CD8-positive, alpha-beta memory T cell (primary cell): ENCODE measurements at places on chromosomes 16 and 17.
A peak's percentile ranks its signal among the peaks of the same experiment; 100 is the strongest.

- no peak for DNase-seq
Observed at GRCh38 chr16:27083861-27084261, 17.1 kb downstream of the C16orf82 start.

- DNase-seq, result no peak
Observed at GRCh38 chr17:14331225-14331981, 30.5 kb downstream of the HS3ST3B1 start.

GRCh38 chr17:73594598-73594997, 49.6 kb downstream of the SDK2 start:
- no peak for DNase-seq

DNA sequence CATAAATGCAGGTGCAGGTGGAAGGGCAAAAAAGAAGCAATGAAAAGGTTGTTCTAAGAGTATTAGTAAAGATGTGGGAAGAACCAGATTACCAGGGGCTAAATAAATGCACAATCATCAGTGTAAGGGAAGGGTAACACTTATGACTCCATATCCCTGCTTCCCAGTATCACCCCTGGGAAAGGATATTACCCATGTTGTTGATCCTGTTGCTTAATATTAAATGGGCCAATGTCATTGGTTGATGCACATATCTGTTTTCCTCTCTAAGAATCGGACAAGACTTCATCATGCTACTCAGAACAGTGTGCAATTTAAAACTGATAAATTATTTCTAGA, 34.7 kb upstream of the ABCA6 start:
- DNase-seq, result no peak

DNA sequence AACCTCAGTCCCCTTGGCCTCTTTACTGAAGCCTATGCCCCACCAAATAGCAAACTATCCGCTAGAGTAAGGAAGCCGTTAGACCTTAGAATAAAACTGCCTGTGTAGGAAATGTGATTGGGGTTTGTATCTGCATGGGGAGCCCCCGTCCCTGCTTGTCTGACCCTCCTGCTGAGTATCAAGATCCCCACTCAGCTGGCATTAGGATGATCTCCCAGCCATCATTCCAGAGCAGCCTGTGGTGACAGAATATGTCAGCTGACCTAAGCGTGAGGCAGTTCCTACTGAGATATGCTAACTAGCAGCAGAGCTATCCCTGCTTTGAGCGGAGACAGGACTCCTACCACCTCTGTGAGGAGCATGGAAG, 645 bp upstream of the GFOD2 start:
- DNase-seq, result no peak

GRCh38 chr16:1606774-1607173, 5.1 kb downstream of the IFT140 start:
- DNase-seq, result no peak

- no peak for DNase-seq
Observed at GRCh38 chr16:81774348-81774747, 4.7 kb upstream of the PLCG2 start.

- no peak for DNase-seq
Observed at GRCh38 chr17:13592427-13592826, 9.3 kb downstream of the HS3ST3A1 start.

DNA sequence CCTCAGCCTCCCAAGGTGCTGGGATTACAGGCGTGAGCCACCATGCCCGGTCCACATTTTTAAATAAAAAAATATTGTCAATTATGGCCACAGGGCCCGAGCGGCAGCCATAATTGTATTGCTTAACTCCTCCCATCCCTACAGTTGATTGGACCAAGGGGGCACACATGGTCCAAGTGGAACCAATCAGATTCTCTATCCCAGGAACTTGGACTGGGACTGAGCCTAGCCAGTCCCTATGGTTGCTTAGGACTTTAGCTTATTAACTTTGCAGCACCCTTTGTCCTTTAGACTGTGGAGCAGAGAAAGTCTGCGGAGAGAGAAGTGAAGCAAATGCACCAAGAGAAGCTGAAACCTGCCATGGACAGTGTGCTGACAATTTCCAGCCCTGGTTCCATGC, 5.5 kb upstream of the RDM1 start:
- DNase-seq, result no peak

DNA sequence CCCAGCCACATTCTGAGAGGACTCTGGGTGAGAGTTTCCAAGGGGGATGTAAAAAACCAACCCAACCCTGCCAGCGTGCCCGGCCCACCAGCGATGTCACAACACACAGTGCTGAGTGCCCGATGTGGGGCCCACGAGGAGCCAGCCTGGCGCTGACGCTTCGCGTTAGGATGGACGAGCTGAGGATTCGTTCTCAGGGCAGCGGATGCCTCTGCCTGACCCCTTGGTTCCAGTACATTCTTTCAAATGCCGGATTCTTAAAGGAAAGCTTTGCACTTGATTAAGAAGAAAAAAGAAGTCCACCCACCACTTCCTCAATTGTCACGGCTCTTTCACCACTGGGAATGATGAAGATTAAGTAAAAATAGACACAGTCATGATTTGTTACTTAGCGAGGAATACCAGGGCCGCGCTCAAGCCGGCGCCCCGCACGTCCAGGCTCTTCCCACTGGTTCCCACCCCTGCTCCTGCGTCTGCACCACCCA, 79.4 kb downstream of the IRF8 start:
- no peak for DNase-seq

- no peak for DNase-seq
Observed at GRCh38 chr16:12094537-12095265, 118.2 kb downstream of the SNX29 start.

GRCh38 chr16:14667347-14668266, 26.5 kb downstream of the PLA2G10 start:
- no peak for DNase-seq

DNA sequence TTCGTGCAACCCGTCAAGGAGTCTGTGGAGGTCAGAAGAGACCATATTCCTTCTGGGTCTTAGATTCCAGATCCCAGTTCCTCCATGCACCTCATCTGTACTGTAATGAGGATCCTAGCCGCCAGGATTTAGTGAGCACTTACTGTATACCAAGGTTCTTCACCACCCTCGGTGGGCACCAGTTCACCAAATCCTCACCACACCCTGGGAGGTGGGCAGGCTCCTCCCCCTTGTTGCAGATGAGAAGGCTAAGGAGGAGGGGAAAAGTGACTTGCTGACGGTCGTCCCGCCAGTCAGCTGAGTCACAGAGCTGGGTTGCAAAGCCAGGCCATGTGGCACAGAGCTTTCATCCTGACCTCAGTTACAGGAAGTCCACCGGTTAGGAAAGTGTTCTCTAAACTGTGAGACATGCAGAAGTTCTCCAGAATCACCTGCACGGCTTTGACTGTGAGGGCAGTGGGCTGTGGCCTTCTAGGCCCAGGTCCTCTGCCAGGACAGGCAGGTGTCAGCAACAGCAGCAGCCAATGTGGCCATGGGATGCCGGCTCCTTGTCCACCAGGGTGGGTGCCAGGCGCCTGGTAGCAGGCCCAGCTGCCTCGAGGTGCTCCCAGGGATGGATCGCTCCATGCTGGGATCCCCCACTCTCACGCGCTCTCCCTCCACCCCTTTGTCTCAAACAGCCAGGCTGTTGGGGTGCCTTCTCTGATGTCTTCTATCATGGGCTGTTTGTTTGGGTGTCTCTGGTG, 240.3 kb upstream of the GSE1 start:
- DNase-seq, result no peak

DNA sequence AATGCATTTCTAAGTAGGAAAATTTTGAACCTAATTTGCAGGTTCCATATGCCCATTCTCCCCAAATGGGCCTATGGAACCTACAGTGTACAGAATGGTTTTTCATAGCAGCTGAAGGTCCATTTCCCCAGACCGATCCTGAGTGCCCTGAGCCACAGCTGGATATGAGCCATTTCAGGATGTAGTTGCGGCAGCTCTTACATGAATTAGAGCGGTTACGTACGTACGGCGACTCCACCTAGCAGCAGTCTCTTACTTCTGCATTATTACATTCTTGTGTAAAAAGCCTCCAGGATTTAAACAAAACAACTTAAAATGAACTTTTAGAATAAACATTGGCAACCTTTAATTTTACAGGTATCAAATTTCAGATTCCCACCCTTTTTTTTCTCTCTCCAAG, 225.3 kb downstream of the SNX29 start:
- DNase-seq, result no peak

GRCh38 chr16:70267516-70267915, 15.8 kb upstream of the EXOSC6 start:
- DNase-seq, result peak; percentile 46

- DNase-seq, result no peak
Observed at GRCh38 chr17:81009136-81009535, 17.5 kb downstream of the CHMP6 start.

DNA sequence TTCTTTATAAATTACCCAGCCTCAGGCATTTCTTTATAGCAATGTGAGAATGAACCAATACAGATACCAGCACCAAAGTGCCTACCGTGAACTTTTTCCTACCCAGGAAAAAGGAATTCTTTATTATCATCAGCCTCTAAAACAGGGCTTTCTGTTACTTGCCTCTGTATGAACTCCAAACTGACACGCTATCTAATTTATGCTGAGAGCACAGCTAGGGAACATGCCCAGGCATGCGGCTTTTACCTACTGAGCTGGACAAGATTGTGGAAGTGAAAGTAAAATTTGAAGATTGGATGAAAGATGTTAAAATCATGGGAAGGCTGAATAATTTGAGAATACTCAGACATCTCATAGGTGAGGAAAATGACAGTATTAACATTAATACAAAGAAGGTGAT, 24.4 kb upstream of the ADCY9 start:
- DNase-seq, result no peak

DNA sequence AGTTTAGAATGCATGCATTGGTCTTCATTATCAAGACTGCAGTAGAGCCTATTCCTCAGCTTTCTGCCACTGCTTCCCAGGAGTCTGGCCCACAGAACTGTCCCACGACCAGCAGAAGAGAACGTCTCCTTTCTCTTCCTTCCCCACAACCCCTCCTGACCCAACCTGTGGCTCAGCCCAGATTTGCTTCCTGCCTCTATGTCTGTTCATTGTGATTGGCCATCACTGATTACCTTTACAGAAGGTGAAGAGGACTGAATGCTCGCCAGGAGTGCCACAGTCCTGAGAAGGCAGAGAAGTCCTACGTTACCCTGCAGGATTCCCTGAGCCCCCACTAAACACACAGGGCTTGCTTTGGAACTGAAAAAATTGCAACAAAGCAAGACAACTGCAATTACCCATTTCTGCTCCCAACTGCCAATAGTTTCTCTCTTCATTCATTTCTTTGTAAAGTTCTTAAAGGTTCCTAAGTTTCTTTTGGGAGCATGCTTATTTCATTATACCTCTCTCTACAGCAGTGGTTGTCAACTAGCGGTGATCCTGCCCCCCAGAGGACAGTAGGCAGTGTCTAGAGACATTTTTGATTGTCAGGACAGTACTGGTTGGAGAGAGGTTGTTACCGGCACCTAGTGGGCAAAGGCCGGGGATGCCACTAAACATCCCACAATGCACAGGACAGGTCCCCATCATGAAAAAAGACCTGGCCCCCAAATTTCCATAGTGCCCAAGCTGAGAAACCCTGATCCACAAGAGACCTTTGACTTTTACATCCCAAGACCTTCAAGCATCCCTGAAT, 4.5 kb upstream of the NAT9 start:
- DNase-seq, result no peak

DNA sequence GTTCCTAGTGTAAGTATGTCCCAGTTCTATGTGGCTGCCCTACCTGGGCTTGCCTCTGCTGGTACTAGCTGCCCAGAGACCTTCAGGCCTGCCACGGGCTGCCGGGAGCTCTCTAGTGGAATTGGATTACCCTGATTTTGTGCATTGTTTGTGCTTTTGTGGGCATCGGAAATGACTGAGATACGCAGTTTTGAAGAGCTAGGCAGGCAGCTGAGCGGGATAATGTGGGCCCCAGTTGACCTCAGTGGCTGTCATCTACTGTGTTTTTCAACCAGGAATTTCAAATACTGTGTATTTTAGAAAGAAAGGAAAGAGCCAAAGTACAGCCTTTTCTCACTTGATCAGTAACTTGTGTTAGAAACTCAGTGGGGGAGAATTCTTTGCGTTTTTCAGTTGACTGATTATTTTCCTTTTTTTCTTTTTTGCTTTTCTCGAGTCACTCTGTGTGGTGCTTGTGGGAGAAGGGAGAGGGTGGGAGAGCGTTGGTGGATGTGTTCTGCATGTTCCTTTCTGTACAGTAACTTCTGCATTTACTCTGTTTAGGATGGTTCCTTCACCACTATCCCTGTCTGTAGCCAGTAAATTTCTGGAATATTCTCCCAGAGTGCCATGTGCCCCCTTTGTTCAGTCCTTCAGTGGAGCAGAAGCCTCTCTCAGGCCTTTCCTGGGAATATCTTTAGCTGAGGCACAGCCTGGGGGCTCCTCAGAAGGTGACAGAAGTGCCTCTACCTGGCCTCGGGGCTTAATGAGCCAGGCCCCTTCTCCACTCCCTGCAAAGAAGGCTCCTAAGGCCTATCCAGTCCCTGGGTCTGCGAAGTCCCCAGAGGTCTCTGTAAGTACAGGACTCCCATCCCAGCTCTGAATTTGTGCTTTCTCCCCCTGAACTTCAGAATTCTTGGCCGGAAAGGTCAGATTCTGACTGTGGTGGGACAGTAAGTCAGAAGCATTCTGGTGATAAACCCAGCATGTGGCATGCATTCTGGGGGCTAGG, 15.0 kb upstream of the SLC12A3 start:
- no peak for DNase-seq

GRCh38 chr16:18018376-18018775, 318.2 kb downstream of the NPIPA8 start:
- no peak for DNase-seq

DNA sequence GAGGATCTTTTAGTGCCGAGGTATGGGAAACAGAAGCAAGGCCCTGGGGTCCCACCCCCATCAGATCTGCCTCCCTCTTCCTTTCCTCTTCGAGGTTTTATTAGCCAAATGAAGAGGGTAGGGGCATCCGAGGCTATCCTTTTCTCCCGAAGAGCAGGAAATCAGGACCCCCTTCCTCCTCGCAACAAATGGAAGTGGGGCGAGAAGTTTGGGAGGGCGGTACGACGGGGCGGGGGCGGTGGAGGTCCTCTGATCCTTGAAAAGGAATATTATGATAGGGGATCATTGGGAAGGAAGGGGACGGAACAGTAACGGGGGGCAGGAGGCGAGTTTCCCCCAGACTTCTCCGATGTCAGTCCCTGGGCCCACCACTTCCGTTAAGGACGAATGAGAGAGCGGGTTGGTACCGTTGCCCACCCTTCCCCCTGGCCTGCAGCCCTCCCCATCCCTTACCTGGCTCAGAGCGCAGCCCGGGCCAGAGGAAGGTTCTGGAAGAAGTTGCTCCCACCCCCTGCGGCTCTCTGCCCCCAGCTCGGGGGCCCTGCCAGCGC, 309 bp downstream of the FOXJ1 start:
- DNase-seq, result no peak
